Stimulated activated CD4-positive, alpha-beta T cell treated with anti-CD3 and anti-CD28 coated beads, Interleukin-12 subunit alpha, Interleukin-12 subunit beta, amount 100 ng/mL, for 24 hours (primary cell): ENCODE measurements at places on chromosomes 1 and 21.

- no peak for DNase-seq
Observed at GRCh38 chr21:32889596-32889995, 118.0 kb upstream of the PAXBP1 start.

DNA sequence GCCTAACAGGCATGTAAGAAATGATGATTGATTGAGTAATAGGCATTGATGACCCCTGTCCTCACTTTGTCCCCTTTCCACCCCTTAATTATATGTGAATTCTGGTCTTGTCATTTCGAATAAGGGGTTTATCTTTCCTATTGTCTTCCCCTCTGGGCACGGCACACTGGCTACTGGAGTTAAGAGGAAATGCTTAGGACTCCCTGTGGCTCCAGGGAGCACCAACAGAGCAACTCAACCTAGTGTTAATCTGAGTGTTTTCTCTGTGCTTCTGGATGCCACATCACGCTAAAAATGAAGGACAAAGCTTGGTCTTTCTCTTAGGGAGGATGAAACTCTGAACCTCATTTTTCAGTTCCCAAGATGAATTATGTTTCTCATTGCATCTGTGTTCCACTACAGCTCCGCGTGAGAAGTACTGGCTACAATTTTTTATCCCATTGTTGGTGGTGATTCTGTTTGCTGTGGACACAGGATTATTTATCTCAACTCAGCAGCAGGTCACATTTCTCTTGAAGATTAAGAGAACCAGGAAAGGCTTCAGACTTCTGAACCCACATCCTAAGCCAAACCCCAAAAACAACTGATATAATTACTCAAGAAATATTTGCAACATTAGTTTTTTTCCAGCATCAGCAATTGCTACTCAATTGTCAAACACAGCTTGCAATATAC, 5.3 kb downstream of the FCER1A start:
- DNase-seq = no peak

DNA sequence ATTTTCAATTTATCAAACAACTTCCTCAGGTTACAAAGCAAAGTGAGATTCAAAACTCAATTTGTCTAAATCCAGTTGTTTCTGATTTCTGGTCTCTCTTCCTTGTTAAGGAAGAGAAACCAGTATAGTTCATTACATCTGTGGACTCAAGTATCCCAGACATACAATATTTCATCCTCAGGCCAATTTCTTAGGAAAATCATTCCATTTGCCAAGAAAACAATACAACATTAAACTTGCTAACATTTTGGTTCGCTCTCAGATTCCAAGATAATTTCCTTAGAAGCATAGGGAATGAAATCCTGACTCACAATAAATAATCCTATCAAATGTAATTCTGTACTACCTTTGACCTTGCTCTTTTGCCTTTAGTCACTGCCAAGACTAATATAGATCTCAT, 11.2 kb upstream of the TTLL7 start:
- no peak for DNase-seq

- no peak for DNase-seq
Observed at GRCh38 chr1:41752514-41753170, 166.1 kb downstream of the HIVEP3 start.

DNA sequence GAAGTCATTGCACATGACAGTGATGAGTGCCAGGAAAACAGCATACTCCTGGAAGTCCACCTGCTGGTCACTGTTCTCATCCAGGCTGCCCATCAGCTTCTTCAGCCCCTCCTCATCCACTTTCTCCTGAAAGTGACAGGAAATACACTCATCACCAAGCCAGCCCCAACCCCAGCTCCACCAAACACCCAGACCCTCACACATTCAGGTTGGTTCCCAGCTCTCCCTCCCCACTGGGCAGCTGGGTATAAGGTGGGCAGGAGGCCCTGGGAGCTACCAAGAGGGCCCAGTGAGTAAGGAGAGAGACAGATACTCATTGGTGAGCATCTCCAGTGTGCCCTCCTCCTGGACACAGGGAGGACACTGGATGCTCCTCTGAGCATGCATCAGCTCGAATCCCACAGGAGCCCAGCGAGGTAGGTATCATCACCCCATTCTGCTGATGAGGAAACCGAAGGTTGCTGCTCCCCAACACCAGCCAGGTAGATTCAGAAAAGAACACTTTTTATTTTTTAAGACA, 4.1 kb downstream of the S100A2 start:
- DNase-seq = no peak

DNA sequence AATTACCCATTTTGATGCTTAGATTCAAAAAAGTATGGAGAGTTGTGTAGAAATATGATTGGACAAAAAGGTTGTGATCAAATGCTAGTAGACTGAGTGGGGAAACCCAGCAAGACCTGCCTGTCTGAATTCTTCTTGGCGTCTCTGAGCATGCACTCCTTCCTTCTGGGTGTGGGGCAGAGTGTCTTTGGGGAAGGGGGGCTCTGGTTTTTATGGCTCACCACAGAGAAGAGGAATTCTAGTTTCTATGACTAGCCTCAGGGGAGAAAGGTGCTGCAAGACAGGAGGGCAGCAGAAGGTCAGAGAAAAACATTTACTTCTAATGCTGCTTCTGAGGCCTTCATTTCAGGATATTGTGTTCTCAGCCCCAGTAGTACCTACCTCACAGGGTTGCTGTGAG, 33.9 kb upstream of the PIGC start:
- DNase-seq = no peak

GRCh38 chr1:219460896-219461815, 151.7 kb downstream of the ZC3H11B start:
- DNase-seq = no peak

- no peak for DNase-seq
Observed at GRCh38 chr1:150791585-150791984, 16.5 kb downstream of the CTSK start.

DNA sequence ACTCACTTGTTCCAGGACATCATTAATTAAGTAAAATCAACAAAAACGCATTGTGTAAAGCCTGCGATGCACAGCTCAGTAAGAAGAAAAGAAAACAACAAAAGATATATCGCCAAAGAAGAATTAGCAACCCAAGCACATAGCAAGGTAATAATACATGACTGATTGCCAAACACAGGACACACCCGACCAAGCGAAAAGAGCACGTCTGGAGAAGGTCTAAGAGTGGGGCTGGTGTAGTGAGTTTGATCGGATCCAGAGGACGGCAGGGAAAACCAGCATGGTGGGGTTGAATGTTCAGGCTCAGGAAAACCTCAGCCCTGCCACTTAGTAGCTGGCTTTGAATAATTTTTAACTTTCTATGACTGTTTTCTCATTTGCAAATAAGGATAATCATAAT, 69.8 kb downstream of the JAK1 start:
- no peak for DNase-seq

DNA sequence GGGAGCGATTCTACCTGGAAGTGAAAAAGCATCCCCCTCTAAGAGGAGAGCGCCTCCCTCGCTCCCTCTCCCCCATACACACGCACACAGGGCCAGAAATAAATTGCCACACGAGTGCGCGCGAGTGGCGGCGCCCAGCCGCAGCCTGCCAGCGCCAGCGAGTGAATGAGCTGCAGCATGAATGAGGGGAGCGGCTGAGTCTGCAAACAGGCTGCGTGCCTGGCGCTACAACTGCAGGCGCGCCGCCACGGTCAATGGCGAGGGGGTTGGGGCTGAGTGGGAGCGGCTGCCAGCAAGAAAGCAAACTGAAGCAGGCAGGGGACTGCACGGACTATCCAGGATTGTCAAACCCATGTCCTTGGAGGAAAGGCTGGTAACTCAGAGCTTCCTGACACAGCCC, 2.2 kb downstream of the CAMK1G start:
- DNase-seq = no peak

DNA sequence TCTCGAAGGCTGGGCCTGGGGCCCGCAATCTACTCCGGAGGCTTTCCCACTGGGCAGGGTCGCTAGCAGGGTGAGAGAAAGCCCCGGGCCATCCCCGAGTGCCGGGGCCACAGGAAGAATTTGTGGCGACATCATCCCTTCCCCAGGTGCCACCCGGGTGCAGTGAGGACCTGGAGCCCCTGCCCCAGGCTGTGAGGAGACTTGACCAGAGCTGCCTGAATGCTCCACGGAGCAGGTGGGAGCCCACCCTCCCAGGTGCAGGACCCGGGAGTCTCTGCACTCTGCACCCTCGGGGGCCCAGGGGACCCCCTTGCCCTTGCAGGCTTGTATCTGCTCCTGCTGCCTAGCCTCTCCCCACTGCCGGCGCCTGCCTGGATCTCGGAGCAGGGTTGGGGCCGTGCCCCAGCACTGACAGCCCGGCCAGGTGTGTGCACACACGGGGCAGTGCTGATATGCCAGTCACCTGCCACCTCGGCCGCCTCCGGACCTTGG, 67.5 kb upstream of the RGS7 start:
- no peak for DNase-seq

GRCh38 chr1:93910305-93910704, 1.1 kb upstream of the GCLM start:
- no peak for DNase-seq

DNA sequence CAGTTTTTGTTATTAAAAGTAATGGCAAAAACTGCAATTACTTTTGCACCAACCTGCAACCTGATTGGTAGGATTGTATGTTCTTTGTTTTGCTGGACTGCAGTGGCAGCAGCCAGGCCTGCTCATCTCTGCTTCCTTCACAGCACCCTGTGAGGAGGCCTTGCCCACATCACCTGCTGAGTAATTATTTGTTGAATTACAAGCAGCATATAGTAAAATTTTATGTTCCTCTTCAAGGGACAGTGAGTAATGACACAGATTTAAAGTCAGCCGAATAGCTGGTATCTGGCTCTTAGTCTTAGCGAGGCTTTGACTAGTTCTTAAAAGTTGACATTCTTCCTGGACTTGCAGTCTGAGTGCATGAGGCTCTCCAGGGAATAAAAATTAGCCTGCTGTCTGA, 435.1 kb downstream of the PRDM2 start:
- DNase-seq = no peak

DNA sequence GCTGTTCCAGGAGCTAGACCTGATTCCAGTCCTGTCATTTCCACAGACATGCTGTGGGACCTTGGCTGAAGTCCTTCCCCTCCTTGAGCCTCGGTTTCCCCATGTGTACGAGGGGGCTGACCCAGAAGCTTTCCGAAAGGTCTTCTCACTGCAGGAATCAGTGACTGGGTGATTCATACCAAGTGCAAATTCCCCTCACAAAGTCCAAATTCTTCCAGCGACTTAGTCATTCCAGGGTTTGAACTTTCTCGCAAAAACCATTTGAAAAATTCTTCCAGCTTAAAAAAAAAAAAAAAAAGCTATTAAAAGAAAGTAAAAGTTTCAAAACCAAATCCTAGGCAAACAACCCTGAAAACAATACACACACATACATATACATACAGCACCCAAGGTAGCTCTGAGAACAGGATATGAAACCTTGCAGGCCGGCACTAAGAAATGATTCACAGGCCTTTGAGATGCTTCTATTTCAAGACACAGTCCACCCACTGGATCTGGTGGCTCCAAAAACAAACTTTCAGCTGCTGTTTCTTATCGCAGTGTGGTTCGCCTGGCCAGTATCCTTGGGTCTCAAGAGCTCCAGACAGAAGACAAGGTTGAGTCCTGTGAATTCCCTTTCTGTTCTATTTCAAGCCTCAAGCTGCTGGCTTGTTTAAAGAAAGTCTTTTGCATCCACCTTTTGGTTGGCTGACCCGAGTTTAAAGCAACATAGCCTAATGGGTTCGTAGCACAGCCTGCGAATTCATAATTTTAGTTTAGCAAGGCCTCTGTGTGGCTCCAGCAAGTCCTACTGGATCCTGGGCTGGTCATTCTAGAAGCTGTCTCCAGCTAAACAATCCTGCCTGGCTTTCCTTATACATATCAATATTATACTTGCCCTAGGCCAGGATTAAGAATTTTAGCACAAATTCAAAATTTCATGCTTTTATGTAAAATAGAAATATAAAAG, 18.0 kb upstream of the ID3 start:
- no peak for DNase-seq

DNA sequence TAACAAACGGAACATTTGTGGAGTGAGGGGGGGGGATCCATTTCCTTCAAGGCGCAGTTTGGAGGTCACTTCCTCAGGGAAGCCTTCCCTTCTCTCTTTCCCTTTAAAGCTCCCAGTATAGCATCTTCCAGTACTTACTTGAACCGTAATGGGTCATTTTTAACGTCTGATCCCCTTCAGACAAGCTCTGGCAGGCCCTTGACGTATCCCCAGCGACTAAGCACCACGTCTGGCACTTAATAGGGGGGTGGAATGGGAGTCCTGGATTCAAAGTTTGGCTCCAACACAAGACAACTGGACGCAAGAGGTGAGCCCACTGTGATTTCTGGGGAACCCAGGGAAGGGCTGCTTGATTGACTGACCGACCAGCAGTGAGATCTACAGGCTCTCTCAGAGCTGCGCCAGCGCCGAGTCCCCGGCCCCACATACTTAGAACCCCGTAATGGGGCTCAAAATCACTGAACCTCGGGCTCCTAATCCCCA, 441 bp downstream of the YARS1 start:
- DNase-seq = no peak

DNA sequence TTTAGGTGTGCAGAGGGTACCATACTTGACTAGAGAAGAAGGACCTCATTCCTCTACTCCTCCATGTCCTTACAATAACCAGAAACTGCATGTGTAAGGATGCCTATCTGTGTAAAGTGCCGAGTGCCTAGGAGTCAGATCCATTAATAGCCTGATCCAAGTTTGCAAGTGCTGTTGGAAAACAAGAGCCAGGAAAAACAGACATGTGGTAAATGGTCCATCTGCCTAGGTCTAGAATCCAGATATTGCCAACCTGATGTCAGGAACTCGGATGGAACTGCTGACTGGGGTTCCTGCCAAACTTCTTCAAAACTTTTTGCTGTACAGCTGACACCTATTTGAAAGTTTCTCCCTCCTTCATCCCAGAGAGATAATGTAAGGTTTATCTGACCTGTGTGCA, 239.4 kb upstream of the CAMK1G start:
- no peak for DNase-seq

GRCh38 chr1:114154963-114155322, 1.3 kb upstream of the SYT6 start:
- no peak for DNase-seq

DNA sequence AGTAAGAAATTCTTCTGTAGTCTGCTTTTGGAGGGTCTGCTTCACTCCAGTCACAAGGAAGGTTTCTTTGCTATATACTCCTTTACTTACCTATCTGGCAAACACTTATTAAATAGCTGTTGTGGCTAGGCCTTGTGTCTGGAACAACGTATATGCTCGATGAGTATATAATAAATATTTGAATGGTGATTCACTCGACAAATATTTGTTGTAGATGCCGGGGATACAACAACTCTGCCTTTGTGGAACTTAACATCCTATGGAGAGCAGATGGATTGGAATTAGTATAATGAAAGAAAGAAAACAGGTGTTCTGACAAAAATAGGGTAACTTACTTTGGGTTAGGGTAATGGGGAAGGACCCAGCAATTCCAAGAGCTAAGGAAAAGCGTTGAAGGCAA, 31.1 kb downstream of the KPNA6 start:
- DNase-seq = no peak

- no peak for DNase-seq
Observed at GRCh38 chr1:204841798-204842197, 28.9 kb upstream of the NFASC start.

GRCh38 chr1:23916209-23917131, 3.3 kb upstream of the CNR2 start:
- peak; percentile 29 for DNase-seq
